MG63 (cell line): ENCODE measurements at places on chromosomes 3 and 15. TPM values are rescaled to one million over a fixed set of nuclear protein-coding genes. Genes with fewer than 3 reads are reported as not detected.

Gene NCBP2
- 48.1 and 66.4 TPM in 2 replicates for total RNA-seq

Gene LTF
- total RNA-seq, result not detected in 2 replicates

Gene STAB1
- total RNA-seq, result not detected in 2 replicates

Gene RAB6B
- total RNA-seq, result 3.3 and 4.0 TPM in 2 replicates

Gene SLC22A14
- 0.69 TPM in 1 of 2 replicates, not detected in the other for total RNA-seq

Gene DUOXA2
- not detected in 2 replicates for total RNA-seq

Gene XCR1
- total RNA-seq, result not detected in 2 replicates

Gene C2CD4A
- total RNA-seq, result not detected in 2 replicates

Gene GOLGA8T
- total RNA-seq, result not detected in 2 replicates

Gene GPR62
- total RNA-seq, result not detected in 2 replicates

Gene CYP11A1
- 0.30 and 6.3 TPM in 2 replicates for total RNA-seq

Gene TGM5
- total RNA-seq, result 0.07 TPM in 1 of 2 replicates, not detected in the other

Gene STAC
- total RNA-seq, result 5.6 and 5.7 TPM in 2 replicates

Gene OR5H1
- total RNA-seq, result not detected in 2 replicates

Gene COL6A6
- total RNA-seq, result not detected in 2 replicates

Gene DOCK3
- 0.26 TPM in 1 of 2 replicates, not detected in the other for total RNA-seq

Gene ZPLD1
- total RNA-seq, result not detected in 2 replicates

Gene CLEC3B
- 0.10 and 2.0 TPM in 2 replicates for total RNA-seq

Gene SNX22
- total RNA-seq, result not detected in 2 replicates

Gene ARL14
- not detected in 2 replicates for total RNA-seq

Gene LRRN1
- not detected in 2 replicates for total RNA-seq

Gene GXYLT2
- total RNA-seq, result 0.81 and 0.89 TPM in 2 replicates

Gene CCR9
- not detected in 2 replicates for total RNA-seq

Gene RARRES1
- not detected in 2 replicates for total RNA-seq

Gene IL17RB
- total RNA-seq, result 0.89 and 2.4 TPM in 2 replicates

Gene AADAC
- total RNA-seq, result not detected in 2 replicates

Gene MYO5C
- not detected in 2 replicates for total RNA-seq

Gene RGMA
- total RNA-seq, result 0.47 TPM in 1 of 2 replicates, not detected in the other

Gene SPESP1
- total RNA-seq, result not detected in 2 replicates

Gene ST8SIA2
- not detected in 2 replicates for total RNA-seq

Gene LDHAL6B
- not detected in 2 replicates for total RNA-seq

Gene ARHGEF26
- 0.63 TPM in 1 of 2 replicates, not detected in the other for total RNA-seq

Gene FGD5
- 0.40 TPM in 1 of 2 replicates, not detected in the other for total RNA-seq

Gene LMAN1L
- total RNA-seq, result not detected in 2 replicates

Gene CHRFAM7A
- 0.20 and 3.1 TPM in 2 replicates for total RNA-seq

Gene LSM3
- total RNA-seq, result 19.7 and 27.5 TPM in 2 replicates

Gene VEPH1
- total RNA-seq, result not detected in 2 replicates

Gene MOBP
- not detected in 2 replicates for total RNA-seq

Gene MLF1
- 41.2 and 45.8 TPM in 2 replicates for total RNA-seq

Gene ABI3BP
- total RNA-seq, result 1.1 and 2.1 TPM in 2 replicates

Gene ATP1B3
- total RNA-seq, result 35.5 and 38.5 TPM in 2 replicates

Gene GREM1
- total RNA-seq, result 27.3 and 30.7 TPM in 2 replicates

Gene ITIH3
- not detected in 2 replicates for total RNA-seq

Gene CFAP91
- 0.47 and 1.1 TPM in 2 replicates for total RNA-seq

Gene IL16
- total RNA-seq, result 0.10 and 2.3 TPM in 2 replicates

Gene IGSF10
- 0.10 TPM in 1 of 2 replicates, not detected in the other for total RNA-seq

Gene ISLR
- total RNA-seq, result not detected in 2 replicates

Gene TBC1D2B
- 30.6 and 31.4 TPM in 2 replicates for total RNA-seq

Gene CAPN3
- not detected in 2 replicates for total RNA-seq

Gene RPSA
- 1,752 and 2,233 TPM in 2 replicates for total RNA-seq

Gene ERICH6
- total RNA-seq, result 0.66 TPM in 1 of 2 replicates, not detected in the other

Gene FGF12
- 0.03 and 0.35 TPM in 2 replicates for total RNA-seq

Gene ARGFX
- total RNA-seq, result not detected in 2 replicates

Gene SLC28A2
- not detected in 2 replicates for total RNA-seq

Gene TOP2B
- total RNA-seq, result 45.4 and 119 TPM in 2 replicates

Gene MUC20
- total RNA-seq, result not detected in 2 replicates
